Right lobe of liver (tissue), 6 donors: ENCODE measurements at places on chromosomes 7 and 10. TPM values are rescaled to one million over a fixed set of nuclear protein-coding genes. Genes with fewer than 3 reads are reported as not detected.

GRCh38 chr10:1158066-1158465 is 101.9 kb downstream of the WDR37 start:
- no peak for DNase-seq

- DNase-seq = no peak
Observed at GRCh38 chr10:43928425-43928968, 279.8 kb upstream of the ZNF32 start.

DNA sequence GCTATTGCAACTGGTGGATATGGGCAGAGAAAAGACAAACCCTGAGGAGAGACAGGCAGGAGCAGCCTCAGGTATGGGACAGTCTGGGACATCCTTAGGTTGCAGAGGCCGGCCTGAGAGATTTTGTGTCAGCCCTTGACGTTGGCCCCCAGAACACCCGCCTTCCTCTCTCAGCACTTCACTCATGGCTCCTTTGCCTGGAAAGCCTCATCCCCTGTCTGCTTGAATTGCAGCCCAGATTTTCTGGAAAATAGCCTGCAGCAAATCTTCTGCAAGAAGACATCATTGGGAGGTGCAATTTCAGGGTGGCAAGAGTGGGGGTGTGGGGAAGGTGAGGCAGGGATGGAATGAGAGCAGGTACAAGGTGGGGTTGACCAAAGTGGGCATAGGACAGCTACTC is 2.2 kb upstream of the FRMD4A start:
- DNase-seq = no peak

DNA sequence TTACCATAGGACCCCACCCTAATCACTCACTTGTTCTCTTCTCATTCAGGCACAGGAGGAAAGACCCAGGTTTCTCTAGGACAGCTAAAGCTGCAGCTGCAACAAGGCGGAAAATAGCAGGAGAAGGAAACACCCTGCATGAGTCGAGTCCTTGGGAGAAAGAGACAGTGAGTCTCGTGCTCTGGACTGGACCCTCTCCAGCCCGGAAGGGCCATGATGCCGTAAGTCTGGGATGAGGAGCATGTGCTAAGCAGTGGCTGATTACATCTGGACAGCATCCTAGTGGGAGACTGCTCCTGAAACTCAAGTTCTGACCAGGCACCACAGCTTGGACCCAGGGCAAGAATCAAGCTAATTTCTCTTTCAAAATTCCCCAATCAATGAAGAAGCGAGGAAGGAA is 39.4 kb downstream of the FBXW4 start:
- DNase-seq = no peak

GRCh38 chr10:48739170-48739569 is 54.5 kb downstream of the WDFY4 start:
- DNase-seq = no peak

The SPDYE2B gene
- total RNA-seq = not detected

DNA sequence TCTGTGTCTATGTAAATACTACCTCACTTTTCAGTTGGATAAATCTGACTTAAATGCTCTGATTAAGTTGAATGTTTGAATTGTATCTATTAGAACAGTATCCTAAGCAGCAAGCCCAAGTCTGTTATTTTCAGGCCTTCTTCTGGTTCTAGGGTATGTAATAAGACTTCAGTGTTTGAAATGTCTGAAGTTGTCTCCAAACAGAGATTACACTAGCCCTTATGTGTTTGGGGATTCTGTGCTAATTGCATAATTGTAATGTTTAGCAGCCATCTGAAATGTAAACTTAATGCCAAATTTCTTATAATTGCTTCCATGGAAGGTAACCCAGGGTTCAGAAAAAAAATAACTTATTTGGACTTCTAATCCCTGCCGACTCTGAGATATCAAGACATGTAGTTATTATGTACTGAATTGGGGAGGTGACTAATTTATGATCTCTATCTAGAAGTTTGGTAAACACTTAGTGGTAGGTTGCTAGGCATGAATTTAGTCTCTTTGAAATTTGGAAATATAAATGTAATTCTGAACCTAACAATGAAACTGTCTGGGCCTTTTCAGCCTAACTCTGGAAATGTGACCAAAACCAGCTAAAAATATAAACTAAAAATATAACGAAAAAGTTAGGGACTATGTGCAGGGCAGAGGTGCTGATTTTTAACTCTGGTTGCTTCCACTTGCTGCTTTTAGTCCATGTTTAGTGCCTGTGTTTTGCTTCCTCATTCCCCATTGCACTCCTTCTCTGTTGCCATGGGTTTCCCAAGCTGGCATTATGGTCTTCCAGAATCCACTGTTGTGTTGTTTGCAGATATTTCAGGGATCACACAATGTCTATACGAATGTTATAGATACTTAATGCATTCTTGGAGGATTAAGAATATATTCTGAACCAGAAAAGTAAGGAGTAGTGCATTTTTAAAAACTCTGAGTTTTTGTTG is 54.8 kb downstream of the MCU start:
- no peak for DNase-seq

DNA sequence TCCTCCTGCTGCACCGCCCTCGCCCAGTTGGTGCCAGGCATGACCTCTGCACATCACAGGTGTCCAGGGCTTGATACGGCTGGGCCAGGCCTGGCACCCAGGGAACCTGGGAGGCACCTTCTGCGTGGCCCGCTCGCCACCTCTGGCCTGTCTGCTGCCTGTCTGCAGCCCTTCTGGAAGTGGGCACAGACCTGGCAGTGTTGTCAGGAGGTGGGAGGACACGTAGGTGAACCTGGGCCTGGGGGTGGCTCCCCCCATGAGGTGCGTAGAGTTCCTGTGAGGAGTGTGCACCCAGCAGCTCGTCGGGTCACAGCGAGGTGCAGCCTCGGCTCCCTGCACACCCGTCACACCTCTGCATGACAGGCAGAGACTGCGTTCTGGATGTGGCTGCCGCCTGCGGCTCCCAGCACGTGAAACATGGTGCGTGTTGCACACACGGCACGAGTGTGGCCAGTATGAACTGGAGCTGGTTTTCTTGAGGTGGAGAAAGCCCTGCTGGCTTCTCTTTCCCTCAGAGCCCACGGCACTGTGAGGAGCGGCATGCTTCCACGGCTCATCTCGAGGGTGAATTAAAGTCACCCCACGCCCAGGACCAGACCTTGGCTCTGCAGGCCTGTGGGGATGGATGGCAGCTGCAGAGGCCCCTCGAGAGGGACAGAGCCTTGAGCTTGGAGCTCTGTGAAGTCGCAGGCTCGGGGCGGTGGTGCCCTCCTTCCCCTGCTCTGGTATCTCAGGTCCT is 24.8 kb downstream of the INPP5A start:
- no peak for DNase-seq

DNA sequence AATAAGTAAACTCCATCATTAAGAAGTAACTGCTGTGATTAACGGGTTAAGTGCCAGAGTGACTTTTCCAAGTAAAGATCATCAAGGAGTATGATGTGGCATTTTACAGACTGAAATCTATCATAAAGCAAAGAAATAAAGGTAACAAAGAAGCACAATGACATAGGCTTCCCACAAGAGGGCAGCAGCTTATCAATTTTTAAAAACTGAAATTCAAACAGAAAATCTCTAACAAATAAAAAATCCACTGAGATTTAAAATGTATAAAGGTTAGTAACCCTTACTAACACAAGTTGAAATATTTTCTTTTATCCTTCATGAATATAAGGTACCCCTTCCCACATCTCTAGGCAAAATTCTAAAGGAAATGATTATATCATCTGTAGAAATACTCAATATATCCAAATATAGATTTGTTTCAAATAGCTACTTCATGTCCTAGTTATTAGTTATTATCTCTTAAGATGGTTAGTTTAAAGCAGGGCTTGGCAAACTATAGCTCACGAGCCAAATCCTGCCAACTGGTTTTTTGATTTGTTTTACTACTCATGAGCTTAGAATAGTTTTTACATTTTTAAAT is 29.2 kb downstream of the FAM3C start:
- DNase-seq = no peak

DNA sequence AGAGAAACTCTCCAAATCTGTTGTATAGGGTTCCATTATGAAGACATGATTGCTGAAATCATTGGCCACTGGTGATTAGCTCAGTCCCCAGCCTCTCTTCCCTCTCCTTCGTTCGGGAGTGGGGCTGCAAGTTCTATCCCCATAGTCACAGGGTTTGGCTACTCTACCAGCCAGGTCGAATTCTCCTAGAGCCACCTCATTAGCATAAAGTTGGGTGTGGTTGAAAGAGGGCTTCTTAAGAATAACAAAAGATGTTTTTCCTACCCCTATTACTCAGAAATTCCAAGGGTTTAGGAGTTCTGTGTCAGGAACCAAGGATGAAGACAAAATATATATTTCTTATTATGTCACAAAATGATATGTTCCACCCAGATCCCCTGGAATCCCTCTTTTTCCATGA is 166.2 kb upstream of the YAE1 start:
- no peak for DNase-seq

The PAPOLB gene
- not detected for total RNA-seq
